ENCODE measurements at places on chromosomes 5 and 9.

DNA sequence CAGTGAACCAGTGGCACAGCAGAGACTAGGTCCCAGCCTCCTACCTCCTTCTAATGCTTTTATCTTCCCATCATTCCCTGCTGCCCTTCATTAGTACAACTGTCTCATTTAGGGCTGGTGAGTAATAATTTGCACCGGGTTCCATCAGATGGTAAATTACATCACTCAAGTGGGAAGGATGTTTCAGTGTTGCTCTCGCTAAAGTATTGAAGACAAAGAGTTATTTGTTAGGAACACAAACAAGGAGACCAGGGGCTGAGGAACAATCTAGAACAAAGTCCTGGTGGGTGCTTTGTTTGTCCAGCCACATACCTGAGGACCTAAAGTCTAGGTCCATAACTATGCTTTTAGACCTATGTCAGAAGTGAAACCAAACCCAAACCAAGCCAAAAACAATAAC, 52.4 kb downstream of the SEC61B start:
- no peak for DNase-seq

DNA sequence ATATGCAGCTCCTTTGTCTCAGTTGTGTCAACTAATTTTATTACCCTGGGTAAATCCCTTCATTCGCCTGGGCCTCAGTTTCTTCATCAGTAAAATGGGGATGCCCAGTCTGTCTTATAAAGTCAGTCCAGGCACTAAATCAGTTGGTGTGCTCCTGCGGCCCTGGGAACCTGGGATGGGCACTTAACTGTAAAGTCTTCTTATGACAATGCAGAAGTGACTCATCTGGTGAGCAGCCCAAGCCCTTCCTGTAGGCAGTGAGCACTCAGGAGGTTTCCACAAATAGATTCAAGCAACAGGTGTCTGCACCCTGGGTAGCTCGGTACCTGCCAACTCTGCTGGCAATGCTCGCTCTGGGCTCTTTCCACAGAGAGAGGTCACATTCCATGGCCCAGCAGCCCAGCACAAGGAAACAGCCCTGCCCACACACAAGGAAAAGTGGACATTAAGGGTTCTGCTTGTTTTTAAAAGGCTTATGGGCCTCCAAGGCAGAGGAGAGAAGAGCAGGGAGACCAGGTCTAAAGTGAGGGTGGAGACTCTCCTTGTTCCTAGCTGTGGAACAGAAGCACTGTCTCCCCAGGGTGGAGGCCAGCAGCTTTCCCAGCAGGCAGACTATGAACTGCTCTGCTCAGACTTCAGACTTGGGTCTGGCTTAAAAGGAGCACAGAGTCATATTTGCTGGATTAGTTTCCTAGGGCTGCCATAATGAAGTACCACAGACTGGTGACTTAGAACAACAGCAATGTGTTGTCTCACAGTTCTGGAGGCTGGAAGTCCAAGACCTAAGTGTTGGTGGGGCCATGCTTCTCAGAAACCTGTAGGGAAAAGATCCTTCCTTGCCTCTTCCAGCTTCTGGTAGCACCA, 89.7 kb upstream of the ADRA1B start:
- peak; percentile 69 for DNase-seq

GRCh38 chr5:133921069-133921468, 47.4 kb downstream of the C5orf15 start:
- no peak for DNase-seq

DNA sequence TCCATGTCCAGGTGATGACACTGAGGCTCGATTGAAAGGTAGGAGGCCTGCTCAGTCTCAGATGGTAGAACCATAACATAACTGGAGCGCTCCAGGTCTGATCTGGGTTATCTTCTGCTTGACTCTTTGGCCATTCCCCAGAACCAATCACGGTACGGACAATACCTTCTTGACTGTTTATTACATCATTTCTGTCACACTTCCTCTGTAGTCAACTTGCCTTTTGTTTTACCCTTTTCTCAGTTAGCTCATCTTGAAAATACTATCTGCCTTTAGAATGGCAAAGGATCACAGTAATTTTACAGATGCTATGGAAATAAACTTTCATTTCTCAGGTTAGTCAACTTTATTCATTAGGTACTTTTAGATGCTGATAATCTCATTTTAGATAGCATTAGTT, 22.4 kb downstream of the GLRA1 start:
- no peak for DNase-seq

- DNase-seq, result peak; percentile 30
These were observed 12.7 kb upstream of the TMEM174 start for GRCh38 chr5:73160239-73160671.

- no peak for DNase-seq
These were observed 45.0 kb downstream of the ROPN1L start for GRCh38 chr5:10486511-10487344.

GRCh38 chr9:107363516-107364152, 80.6 kb downstream of the RAD23B start:
- DNase-seq, result no peak

- peak; percentile 70 for DNase-seq
These were observed 142.6 kb downstream of the PBX3 start for GRCh38 chr9:125889476-125890419.

DNA sequence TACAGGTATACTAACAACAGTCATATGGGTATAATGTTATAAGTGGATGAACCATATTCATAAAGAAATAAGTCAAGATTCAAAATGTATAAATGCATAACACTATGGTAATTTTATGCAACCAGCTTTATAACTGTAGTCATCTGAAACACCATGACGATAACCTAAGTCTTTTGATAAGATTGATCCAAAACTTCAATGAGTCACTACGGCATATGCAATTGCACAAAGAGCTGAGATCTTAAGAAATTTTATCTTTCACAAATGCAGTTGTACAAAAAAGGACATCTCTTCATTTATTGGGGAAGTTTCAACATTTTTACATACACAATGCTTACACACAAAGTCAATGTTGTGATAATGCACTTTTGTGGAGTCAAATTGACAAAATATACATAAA, 20.3 kb downstream of the FAM81B start:
- DNase-seq, result no peak

- DNase-seq, result no peak
These were observed 63.8 kb downstream of the PTTG1 start for GRCh38 chr5:160485364-160485969.

- no peak for DNase-seq
These were observed 55.3 kb upstream of the NUDT12 start for GRCh38 chr5:103617913-103618312.

GRCh38 chr9:129126749-129127618, 15.8 kb downstream of the PTPA start:
- no peak for DNase-seq

DNA sequence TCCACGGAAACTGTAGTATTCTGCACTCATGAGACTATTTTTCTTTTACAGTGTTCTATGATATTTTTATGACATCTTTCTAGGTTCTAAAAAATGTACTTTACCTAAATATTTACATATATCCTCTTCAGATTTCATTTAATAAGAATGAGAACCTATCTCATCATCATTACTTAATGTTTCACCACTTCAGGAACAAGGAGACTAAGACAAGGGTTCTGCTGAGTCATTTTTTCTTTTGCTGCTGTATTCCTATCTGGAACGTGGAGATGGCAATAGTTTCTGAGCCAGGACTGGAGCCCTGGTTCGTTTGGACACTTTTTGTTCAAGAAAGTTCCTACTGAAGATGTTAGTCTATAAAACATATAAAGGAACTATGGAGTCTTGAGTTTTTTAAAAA, 258.2 kb upstream of the MAP3K1 start:
- DNase-seq, result peak; percentile 32

DNA sequence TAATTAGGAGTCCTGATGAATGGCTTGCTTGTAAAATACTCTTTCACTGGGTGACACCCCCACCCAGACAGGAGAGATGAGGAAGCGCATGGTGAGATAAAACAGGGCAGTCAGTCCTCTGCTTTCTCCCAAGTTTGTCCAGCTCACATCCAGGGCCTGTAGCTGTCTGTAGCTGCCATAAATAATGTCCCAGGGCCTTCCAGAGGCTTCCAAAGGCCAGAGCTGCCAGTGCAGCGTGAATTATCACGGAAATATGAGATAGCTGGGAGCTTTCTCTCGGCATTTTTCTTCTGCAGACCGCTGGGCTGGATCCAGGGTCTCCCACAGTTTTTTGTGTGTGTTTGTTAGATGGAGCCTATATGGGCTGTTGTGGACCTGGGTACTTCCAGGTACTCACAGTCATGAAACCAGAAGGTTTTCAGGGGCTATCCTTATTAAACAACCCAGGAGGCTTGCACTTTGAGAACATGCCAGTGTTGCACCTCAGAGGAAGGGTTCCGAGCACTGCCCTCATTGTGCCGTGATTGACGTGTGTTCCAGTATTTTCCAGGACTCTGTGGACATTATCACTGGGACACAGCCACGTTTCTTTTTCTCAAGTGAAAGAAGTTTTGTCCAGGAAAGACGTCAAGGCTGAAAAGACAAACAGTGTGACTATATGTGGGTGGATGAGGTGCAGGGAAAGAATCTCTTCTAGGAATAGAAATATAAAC, 117.5 kb downstream of the FGF1 start:
- DNase-seq, result peak; percentile 25

- DNase-seq, result peak; percentile 96
These were observed 65.5 kb upstream of the HSPB3 start for GRCh38 chr5:54390015-54390414.

DNA sequence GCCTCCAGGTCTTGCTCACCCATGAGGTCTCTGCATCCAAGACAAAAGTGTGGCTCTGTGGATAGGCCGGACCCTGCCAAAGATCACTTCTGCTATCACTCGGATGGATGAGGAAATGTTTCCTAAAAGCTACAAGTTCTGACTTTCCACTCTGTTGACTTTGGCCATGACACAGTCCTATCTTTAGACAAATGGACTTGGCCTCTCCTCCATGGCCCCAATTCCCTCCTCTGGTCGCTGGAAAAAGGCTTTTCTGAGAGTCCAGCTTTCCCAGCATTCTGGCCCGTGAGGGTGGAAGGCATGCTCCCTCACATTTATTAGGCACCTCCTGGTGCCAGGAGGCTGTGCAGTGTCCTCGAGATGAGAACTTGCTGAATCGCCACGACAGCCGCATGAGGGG, 83.1 kb downstream of the COL27A1 start:
- DNase-seq, result no peak

- no peak for DNase-seq
These were observed 131.5 kb downstream of the GIN1 start for GRCh38 chr5:102988459-102988858.

All from fibroblast of skin of right biceps (primary cell).